ENCODE measurements at places on chromosomes 12 and 14.

DNA sequence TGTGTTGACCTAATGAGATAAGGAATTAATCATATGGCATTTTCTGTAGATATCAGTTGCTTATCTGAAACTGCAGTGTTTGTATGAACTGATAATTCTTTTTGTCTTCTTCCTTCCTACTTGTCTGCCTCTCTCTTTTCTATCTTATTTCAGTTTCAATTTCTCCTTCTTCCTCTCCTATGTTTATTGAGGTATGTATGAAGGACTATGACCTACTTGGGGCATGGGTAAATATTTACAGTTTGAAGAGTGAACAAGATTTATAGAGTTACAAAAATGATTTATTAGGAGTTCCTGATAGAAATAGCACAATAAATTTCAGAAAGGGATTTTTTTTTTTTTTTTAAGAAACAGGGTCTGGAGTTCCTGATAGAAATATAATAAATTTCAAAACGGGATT, 88.7 kb upstream of the MUCL1 start:
- no peak for DNase-seq

DNA sequence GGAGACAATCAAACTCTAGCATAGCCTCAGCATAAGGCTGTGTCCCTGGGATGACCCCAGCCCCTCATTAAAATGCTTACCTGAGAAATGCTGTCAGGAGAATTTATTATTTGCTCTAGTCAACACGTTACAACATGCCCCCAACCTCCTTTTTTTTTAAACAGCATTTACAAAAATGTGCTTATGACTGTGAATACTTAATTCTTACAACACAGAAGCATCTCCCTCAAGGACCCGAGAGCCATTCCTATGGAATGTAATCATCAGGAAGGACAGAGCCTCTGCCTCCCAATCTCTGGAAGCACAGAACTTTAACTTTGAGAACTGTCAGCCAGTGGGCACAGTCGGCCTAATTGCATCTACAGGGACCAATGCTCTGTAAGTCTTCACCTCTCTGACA, 136.6 kb upstream of the OVCH1 start:
- no peak for DNase-seq

DNA sequence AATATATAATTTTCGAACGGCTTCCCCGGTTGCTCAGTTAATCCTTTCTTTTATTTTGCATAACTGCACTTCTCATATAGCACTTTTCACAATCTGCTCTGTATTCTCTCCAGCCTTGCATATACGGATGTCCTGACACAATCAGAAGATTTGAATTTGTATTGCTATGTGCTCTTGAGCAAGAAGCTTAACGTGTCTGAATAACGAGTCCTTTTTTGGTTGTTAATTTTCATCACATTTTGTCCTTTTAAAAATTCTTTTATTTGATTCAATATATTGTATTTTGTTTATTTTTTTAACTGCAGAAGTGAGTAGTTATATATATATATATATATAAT, 17.6 kb downstream of the A2M start:
- DNase-seq, result no peak

DNA sequence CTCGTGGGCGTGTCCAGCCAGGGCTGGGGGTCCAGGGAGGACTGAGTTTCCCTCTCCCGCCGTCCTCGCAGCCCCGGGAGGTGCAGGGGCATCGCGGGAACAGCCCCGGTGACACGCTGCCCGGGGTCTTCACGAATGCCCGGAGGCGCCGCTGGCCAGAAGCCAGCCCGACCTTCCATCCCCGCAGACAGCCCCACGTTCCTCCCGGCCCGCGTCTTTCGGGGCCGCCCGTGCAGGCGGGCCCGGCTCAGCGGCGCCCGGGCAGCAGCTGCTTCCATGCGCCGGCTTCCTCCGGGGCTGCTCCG, 827 bp upstream of the TEDC1 start:
- no peak for DNase-seq

GRCh38 chr12:96986883-96987523, 79.9 kb downstream of the NEDD1 start:
- DNase-seq, result peak; percentile 48

DNA sequence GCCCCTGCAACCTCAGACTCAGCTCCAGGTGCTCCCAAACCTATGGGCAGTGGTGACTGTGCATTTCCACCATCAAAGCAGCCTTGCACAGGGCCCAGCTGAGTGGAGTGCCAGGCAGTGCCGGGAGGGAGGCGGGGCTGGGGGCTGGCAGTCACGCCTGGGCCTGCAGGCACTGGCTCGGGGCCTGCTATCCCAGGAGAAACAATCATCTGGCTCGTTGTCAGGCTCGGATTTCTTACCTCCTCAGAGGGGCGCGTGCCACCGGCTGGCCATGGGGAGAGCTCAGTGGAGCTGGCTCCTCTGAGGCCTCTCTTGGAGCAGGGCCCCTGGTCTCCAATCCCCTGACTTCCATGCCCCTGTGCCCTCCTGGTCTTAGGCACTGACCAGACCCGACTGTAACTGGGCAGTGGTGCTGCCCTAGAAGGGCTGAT, 20.2 kb upstream of the PPP1R13B start:
- DNase-seq, result no peak

- DNase-seq, result peak; percentile 82
Measured at GRCh38 chr12:69157023-69157655, 82.2 kb upstream of the CPSF6 start.

GRCh38 chr14:59120921-59121320, 67.5 kb upstream of the DAAM1 start:
- peak; percentile 73 for DNase-seq

DNA sequence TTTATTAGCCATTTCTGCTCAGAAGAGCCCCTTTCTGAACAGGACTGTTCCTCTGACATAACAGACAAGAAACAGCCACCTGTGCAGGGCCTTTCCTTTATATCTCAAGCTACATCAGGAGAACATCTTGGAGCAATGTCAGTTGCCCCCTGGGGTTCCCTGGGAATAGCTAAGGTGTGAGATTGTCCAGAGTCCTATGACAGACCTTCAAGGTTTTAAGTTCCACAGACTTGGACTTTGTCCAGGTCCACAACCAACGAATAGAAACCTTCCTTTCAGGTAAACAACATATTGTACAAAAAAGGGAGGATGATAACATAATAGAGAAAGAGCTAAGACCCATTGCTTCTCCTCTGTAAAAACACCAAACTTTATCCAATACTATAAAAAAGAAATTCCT, 2.9 kb downstream of the IL23A start:
- no peak for DNase-seq

Data from renal pelvis (tissue), 12 donors.